ENCODE measurements at places on chromosomes 2 and 18.
A peak's percentile ranks its signal among the peaks of the same experiment; 100 is the strongest.

- H3K27ac ChIP-seq, result no peak overlapping the region
- H3K27me3 ChIP-seq, result no peaks in the 10 kb centered on the region
- H3K4me3 ChIP-seq, result no peak overlapping the region
Measured at GRCh38 chr2:156429211-156429610, 7.0 kb upstream of the GPD2 start.

DNA sequence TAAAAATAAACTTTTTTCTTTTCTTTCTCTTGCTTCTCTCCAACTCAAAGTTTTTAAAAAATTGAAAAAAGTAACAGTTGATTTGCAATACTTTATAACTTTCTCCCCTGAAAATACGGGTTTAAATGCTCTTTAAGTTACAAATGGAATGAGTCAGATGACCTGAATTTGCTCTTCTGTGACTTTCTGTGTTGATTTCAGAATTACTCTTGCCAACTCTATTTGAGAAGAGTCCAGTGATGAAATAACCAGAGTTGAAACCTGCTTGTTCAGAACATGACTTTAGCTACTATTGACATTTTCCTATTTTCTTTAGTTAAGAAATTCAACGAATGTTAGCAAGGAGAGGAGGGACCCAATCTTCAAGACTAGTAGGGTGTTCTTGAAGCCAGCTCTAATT, 146.1 kb upstream of the ZSWIM2 start:
- no peaks in the 10 kb centered on the region for H3K36me3 ChIP-seq
- H3K4me1 ChIP-seq, result no peaks in the 10 kb centered on the region
- H3K27me3 ChIP-seq, result no peaks in the 10 kb centered on the region
- H3K27ac ChIP-seq, result no peak overlapping the region
- H3K4me3 ChIP-seq, result no peak overlapping the region

GRCh38 chr18:22844190-22844589, 88.9 kb upstream of the RBBP8 start:
- peak overlapping the region; percentile 21 for H3K27ac ChIP-seq
- no peaks in the 10 kb centered on the region for H3K27me3 ChIP-seq
- no peak for DNase-seq
- no peak overlapping the region for H3K4me3 ChIP-seq

GRCh38 chr2:190637281-190637734, 11.6 kb upstream of the NAB1 start:
- peaks cover 25% of the 10 kb centered on the region for H3K4me1 ChIP-seq
- no peaks in the 10 kb centered on the region for H3K36me3 ChIP-seq
- H3K27ac ChIP-seq, result peak overlapping the region; percentile 67

GRCh38 chr2:159076241-159076640, 107.8 kb downstream of the TANC1 start:
- H3K4me3 ChIP-seq, result no peak overlapping the region
- no peaks in the 10 kb centered on the region for H3K36me3 ChIP-seq
- no peak for DNase-seq

- no peak overlapping the region for H3K27ac ChIP-seq
- H3K4me3 ChIP-seq, result no peak overlapping the region
- no peaks in the 10 kb centered on the region for H3K36me3 ChIP-seq
- no peaks in the 10 kb centered on the region for H3K4me1 ChIP-seq
- no peak for DNase-seq
- peaks cover 4% of the 10 kb centered on the region for H3K27me3 ChIP-seq
Measured at GRCh38 chr2:71513096-71513495, 59.7 kb downstream of the DYSF start.

- H3K36me3 ChIP-seq, result no peaks in the 10 kb centered on the region
- H3K4me1 ChIP-seq, result no peaks in the 10 kb centered on the region
- no peaks in the 10 kb centered on the region for H3K27me3 ChIP-seq
- DNase-seq, result no peak
- H3K27ac ChIP-seq, result no peak overlapping the region
- no peak overlapping the region for H3K4me3 ChIP-seq
Measured at GRCh38 chr18:63073481-63073880, 246.1 kb downstream of the BCL2 start.

GRCh38 chr2:207008105-207008990, 69.0 kb downstream of the CPO start:
- no peaks in the 10 kb centered on the region for H3K4me1 ChIP-seq
- no peak overlapping the region for H3K4me3 ChIP-seq
- H3K27ac ChIP-seq, result no peak overlapping the region
- H3K27me3 ChIP-seq, result no peaks in the 10 kb centered on the region

- H3K27me3 ChIP-seq, result no peaks in the 10 kb centered on the region
- H3K36me3 ChIP-seq, result no peaks in the 10 kb centered on the region
- H3K27ac ChIP-seq, result no peak overlapping the region
- DNase-seq, result no peak
Measured at GRCh38 chr2:167404627-167405284, 516.5 kb downstream of the XIRP2 start.

Data from esophagus squamous epithelium (tissue), 5 donors.